GM18507 (cell line): ENCODE measurements at places on chromosomes 11 and 22.

DNA sequence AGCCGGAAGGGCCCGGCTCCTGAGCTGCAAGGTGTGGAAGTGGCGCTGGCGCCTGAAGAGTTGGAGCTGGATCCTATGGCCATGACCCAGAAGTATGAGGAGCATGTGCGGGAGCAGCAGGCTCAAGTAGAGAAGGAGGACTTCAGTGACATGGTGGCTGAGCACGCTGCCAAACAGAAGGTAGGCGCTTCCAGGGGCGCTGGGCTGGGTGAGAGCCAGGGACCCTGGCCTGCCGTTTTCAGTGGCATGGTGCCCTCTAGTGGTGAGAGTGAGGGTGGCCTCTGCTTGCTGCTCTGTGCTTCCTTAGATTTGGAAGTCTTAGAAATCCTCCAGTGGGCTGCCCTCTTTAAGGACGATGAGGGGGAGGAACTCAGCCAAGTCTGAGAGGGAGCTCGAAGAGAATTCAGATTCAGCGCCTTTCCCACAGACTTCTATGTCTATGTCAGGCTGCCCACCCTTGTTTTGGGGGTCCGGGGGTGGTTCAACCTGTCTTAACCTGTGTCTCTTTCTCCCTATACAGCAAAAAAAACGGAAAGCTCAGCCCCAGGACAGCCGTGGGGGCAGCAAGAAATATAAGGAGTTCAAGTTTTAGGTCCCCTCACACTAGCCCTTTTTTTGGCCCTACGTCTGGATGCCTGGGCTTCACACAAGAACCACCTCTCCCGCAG, 1.8 kb upstream of the PACS1 start:
- no peak for DNase-seq

DNA sequence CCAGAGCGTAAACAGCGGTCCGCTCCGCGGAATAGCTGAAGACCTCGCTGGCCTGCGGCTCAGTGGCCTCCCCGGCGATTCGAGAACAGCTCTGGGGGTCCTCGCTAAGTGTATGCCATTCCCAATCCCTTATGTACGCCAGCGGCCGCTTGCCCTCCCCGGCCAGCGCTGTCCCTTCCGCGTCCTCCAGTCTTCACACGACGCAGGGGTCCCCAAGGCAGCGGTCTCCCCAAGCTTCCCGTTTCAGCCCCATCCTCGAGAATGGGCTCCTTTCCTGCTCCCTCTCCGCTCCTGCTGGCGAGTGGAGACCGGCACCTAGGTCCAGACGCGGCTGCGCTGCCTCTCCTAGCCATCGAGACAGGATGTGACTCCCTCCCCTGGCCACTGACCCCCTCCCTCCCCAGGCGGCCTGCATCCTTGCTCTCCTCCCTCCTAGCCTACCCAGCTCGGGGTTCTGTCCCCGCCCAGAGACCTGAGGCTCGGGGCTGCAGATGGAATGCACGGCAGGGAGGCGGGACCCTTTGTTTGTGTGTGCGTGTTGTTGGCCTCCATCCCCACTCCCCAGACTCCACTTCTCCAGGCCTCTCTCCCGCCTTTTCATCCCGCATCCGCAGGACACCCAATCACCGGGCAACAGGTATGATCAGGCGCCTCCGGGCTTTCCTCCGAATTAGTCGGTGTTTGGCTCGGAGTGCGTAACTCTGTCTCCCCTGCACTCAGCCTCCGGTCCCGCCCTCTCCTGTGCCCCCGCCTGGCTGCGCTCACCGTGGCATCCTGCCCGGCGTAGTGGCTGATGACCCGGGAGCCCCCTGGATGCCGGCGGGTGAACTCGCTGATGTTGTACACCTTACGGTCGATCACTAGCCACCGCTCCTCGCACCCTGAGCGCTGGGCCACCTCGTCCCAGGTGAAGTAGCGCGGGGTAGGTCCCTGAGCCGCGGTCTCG, 740 bp downstream of the FADS1 start:
- DNase-seq, result no peak

- no peak for DNase-seq
Measured at GRCh38 chr11:110097459-110098012, 4.3 kb downstream of the ZC3H12C start.

GRCh38 chr11:47514825-47515647, 37.9 kb downstream of the CELF1 start:
- no peak for DNase-seq

DNA sequence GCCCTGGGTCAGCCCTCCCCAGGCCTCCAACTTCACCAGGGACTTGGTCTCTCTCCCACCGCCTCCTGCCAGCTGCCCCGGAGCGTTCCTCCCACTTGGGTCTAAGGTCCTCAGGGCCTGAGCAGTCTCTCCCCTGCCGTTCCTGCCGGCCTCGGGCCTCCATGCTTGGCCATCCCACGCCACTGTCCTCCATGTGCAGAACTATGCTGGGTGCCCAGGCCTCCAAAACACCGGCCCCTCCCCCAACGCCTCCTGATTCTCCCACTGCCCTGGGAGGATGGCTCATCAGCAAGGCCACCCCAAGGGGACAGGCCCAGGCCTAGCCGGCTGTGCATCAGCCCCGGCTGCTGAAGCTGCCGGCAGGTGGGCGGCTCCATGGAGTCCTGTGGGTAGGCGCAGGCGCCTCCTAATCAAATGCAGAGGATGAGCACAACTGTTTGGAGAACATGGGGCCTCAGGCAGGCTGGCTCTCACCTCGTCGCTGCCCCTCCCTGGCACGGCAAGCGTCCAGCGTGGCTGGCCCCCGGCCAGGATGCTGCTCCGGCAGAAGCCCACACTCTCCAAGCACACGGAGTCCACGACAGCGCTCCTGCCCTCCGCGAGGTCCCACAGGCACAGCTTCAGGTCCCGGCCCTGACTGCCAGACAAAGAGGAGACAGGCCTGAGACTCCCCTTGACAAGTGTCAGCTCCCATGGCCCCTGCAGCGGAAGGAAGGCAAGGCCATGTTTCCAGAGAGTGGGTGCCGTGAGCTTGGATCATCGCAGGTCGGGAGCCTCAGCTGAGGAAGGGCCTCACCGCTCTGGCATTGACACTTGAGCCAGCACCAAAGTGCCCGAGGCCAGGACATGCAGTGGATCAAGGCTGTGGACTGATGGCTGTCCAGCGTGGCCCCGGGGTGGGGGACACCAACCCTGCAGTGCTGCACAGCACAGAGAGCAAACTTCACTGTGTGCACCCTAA, 42.6 kb downstream of the GNB1L start:
- DNase-seq, result no peak
